ENCODE measurements at places on chromosomes 16 and 17. TPM values are rescaled to one million over a fixed set of nuclear protein-coding genes. Genes with fewer than 3 reads are reported as not detected.

KCNG4 gene
- total RNA-seq = not detected

CACNA1G gene
- total RNA-seq = not detected

HS3ST2 gene
- total RNA-seq = not detected

ASB16 gene
- 0.59 TPM for total RNA-seq

APOH gene
- total RNA-seq = not detected

TAC4 gene
- not detected for total RNA-seq

MAP3K3 gene
- 27.9 TPM for total RNA-seq

PSMD11 gene
- 200 TPM for total RNA-seq

FZD2 gene
- total RNA-seq = 0.53 TPM

HSD17B1 gene
- 0.91 TPM for total RNA-seq

KCNJ16 gene
- total RNA-seq = not detected

DHRS7C gene
- total RNA-seq = not detected

PDIA2 gene
- not detected for total RNA-seq

KRT33A gene
- not detected for total RNA-seq

AGRP gene
- total RNA-seq = not detected

STXBP4 gene
- total RNA-seq = 7.6 TPM

PRAC1 gene
- not detected for total RNA-seq

CD300H gene
- total RNA-seq = not detected

TK2 gene
- 5.9 TPM for total RNA-seq

KRTAP1-1 gene
- not detected for total RNA-seq

NTN3 gene
- not detected for total RNA-seq

CFAP97D1 gene
- total RNA-seq = not detected

Measured in activated T-helper 2 cell treated with anti-CD3 and anti-CD28 coated beads, Interferon-gamma antibody, Interleukin-2, Interleukin-4, amounts not matched to agents 10 μg/mL and 5 μg/mL and 100 μg/mL, durations not matched to agents 14 hours and 24 hours and 36 hours (primary cell).